ENCODE measurements at places on chromosomes 1 and 21.

DNA sequence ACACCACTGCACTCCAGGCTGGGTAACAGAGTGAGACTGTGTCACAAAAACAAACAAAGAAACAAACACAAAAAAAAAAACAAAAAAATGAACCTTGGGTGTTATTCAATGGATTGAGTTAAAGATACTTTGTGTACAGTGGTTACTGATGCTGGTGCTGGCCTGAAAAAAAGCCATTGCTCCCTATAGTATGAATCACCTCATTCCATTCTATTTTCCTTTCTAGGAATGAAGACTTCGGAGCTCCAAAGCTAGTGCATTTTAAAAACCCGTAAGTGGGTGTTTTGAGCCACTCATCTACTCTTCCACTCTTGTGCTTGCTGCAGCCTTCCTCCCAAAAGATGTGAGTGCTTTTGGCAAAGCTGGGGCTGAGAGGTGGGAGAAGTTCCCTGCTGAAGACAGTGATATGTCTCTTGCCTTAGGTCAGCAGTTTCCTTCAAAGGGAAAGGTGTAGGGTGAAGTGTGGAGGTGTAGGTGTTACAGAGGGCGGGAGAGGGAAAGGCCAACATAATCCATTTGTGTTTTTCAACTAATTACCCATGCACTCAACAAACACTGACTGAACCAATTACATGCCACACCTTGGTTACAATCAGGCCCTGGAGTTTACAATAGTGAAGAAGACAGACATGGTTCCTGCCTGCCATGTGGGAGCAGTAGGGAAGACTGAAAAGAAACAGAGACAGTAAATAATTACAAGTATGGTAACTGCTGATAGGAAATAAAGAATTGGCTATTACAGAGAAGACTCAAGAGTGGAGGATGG, 55.0 kb upstream of the SERBP1 start:
- no peak for DNase-seq

DNA sequence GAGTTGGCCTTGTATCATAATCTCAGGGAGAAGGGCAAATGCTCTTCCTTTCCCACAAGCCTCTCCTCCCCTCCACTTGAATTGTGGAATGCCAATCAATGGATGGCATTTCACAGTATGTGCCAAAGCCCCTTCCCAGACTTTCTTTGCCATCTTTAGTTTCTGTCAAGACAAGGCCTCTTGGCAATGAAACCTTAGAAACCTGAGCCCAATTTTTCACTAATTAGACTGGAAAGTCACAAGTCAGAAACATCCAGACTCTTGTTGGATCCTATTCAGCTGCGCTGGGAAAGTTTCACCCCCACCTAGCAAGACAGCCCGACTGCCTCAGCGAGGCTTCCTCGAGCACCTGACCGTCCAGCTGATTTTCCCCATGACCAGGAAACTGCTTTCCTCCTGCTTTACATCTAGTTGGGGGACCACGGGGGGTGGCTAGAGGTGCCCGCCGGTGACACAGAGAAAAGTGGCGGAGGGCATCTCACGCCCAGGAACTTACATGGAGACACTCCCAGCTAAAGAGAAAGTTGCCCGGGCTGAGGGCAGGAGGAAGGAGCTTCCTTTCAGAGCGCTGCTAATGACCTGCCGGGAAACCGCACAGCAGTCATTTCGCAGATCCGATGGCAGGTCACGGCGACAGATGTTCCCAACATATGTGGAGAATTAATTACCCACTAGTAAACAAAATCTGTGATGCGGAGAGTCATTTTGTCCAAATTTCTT, 302.6 kb upstream of the RRP15 start:
- no peak for DNase-seq

GRCh38 chr1:19014765-19015164, 58.3 kb upstream of the IFFO2 start:
- DNase-seq: no peak

DNA sequence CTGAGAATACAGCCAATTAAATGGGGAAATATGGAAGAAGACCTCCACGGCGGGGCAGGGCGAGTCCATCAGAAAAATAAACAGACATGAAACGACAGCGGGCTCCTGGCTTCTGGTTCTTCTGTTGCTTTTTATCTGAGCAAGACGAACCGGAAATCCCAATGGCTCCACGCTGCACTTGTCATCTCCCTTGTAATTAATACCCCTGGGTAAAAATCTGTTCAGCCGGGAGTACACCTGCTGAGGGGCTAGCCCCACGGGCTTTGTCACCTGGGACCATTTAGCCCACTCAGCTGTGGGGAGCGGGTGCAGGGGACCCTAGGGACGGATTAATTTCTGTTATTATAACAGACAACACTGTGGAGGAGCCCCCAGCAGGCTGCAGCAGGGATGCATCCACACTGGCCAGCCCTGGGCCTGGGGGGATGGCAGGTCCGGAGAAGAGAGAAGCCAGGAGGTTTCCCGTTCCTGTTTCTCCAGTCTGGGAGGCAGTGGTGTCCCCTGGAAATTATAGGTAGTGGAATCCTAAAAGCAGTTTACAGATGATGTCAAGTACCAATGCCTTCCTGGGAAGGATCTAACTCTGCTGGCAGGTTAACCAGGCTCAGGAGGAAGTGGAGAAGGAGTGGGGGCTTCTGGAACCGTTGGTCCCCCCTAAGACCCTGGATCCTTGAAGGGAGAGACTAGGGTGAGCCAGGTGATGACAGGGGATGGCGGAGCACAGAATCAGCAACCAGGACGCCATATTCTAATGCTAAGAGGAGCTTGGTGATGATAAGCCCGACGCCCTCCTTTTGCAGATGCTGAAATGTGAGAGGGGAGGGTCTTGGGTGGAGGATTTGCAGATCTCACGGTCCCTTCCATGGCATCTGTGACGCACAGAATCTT, 566.1 kb downstream of the PTPRU start:
- no peak for DNase-seq

DNA sequence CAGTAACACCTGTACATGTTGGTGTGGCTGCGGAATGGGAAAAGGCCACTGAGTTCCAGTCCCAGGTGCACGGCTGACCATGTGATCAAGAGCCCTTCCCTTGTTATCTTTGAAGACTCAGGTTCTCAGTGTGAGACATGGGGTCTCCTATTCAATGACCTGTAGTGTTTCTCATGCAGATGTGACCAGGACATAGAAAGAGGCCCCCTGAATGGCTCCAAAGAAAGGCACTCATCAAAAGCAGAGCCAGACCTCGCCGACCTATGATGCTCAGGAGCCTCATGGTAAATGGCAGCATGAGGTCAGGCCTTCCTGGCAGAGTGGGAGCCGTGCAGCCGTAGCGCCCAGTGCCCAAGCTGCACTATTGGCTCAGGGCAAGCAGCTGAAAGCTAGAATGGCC, 42.3 kb upstream of the HAO2 start:
- DNase-seq: no peak

GRCh38 chr1:229943988-229944743, 122.9 kb upstream of the GALNT2 start:
- no peak for DNase-seq

- no peak for DNase-seq
These were observed 45.4 kb downstream of the AGPAT3 start for GRCh38 chr21:43910460-43910859.

GRCh38 chr1:156897078-156897825, 3.7 kb downstream of the PEAR1 start:
- no peak for DNase-seq

DNA sequence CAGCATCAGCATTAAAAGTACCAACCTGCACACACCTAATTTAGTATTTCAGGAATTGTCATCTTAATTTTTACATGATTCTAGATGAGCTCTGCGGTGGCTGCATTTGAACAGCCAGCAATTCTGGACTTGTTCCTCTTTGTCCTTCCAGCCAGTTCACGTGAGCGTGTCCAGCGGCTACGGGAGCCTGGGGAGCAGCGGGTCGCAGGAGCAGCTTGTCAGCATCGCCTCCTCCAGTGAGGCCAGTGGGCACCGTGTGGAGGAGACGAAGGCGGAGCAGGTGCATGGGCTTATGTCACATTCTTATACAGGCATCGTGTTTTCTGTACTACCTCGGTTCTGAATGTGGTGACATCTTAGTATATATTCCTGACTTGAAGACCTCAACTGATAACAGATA, 25.7 kb downstream of the PER3 start:
- DNase-seq: no peak

DNA sequence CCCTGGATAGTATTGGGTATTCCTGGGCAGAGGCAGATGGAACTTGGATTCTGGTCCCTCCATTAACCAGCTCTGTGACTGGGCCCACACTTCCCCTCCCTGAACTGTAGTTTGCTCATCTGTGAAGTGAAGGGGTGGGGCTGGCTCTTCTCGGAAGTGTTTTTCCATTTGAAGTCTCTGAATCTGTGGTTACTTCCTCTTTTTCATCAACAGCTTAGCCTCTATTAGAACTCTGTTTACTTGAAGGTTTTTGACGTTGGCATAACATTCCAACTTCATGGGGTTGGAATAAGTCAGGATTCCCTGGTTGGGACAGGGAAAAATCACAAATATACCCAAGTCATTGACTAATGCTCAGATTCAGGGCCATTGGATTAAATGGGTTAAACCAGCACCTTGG, 3.6 kb downstream of the KIAA0040 start:
- DNase-seq: no peak

- DNase-seq: no peak
These were observed 16.4 kb downstream of the TP73 start for GRCh38 chr1:3668585-3669300.

- no peak for DNase-seq
These were observed at the start of gene MYBPHL for GRCh38 chr1:109306832-109307273. MYBPHL (minus strand) TSS chr1:109307011; CDS start chr1:109306991, 20 bp downstream.

GRCh38 chr1:8082945-8083344, 56.8 kb upstream of the ERRFI1 start:
- DNase-seq: no peak

- no peak for DNase-seq
These were observed 61.4 kb downstream of the GORAB start for GRCh38 chr1:170593173-170594011.

DNA sequence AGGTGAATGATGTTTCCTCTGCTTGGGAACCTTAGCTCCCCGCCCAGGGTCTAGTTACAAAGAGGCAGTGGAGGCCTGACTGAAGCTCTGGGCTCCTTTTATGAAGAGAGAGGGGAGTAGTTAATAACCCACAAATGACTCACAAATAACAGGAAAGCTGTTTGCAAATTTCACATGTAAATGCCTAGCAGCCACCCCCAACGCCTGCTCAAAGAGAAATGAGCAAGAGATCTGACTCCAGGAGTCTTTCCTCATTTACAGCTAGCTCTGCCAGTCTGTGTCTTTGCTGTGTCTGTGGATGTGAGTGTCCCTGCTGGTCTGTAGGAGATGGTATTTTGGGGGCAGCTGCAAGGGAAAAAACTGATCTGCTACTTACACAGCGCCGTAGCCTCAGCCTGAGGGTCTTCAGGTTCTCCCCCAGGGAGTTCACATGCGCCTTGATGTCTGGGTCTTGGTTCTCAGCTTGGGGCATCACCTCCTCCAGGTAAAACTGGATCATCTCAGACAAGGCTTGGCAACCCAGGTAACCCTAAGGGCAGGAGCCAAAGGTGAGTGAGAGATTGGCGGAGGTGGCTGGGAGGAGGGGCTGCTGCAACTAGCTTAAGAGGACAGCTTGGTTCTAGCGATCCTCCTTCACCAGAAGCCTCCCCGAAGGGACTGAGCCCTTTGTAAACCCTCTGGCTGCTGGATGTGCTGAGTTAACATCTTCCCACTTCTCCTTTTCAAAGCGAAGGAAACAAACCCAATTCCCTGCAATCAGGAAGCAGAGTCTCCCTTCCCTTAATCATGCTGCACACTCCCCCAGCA, at the start of gene IL19:
TSS of gene IL19 (plus strand) at position 243 of the 807 bp plus-strand sequence. CDS start 65,890 bp downstream, outside the sequence.
- no peak for DNase-seq

DNA sequence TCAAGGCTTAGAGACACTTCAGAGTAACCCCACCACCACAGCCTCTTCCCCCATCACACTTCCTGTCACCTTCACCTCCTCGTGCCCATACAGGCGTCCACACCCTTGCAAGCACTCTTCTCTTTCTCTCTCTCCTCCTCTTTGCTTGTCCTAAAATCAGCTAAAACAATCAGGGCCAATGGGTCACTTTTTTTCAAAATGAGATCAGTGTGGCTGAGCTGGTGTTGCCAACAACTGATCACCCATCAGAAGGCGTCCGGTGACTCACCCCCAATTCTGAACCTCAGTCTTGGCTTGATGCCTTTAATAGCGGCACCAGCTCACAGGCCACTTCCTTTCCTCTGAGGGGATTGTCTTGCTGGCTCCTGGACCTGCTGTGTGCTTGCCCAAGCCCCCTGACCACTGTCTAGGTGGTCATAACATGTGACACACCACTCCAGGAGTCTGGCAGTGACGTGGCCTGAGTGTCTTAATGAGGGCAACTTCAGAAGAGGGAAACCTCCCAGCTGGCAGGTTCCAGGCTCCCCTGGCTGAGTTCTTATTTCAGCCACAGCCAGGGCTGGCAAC, 1.6 kb downstream of the DRAXIN start:
- DNase-seq: no peak

DNA sequence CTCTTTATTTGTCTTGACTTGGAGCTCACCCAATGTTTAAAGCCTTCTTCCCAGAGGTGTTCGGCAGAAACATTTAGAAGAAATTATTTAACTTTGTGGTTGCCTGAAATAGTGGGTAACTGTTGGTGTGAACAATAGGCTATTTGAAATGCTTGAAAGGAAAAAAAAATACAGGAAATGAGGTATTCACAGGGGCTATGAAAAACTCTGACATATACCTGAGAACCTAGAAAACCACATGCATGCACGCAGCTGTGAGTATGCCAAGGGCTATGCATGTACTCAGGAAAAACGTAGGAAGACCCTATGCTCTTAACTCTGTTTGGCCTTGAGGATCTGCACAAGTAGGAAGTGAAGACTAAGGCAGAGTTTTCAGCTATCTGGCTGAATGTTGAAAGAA, 16.4 kb upstream of the RNF186 start:
- DNase-seq: no peak

DNA sequence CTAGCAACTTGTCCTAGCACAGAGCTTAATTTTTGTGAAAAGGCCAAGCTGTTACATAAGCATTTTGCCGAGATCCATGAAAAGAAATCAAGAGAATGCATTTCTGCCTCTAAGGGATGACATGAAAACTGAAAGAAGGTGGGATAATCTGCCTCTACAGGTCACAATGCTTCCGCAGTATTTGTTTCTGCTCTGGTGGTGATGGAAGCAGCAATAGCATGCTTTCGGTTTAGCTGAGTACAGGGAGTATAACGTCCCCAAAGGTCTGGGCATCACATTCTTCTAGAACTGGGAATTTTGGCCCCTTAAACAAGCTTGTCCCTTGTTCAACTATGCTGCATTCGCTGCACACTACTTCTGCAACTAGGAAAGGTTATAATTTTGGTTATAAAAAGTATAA, 14.4 kb upstream of the MAGI3 start:
- DNase-seq: no peak

GRCh38 chr1:68720476-68720875, 223.6 kb upstream of the DEPDC1 start:
- DNase-seq: no peak

- no peak for DNase-seq
These were observed 70.5 kb upstream of the COL24A1 start for GRCh38 chr1:86227026-86227425.

All from cortex of kidney (tissue), 1 donor.